T-helper 1 cell treated with Interleukin-12 subunit alpha and Interleukin-12 subunit beta and Interleukin-4 antibody, amounts not matched to agents 30 ng/mL and 1 ng/mL, for 36 hours (primary cell): ENCODE measurements at places on chromosomes 13 and 19. TPM values are rescaled to one million over a fixed set of nuclear protein-coding genes. Genes with fewer than 3 reads are reported as not detected.

Gene LILRA2
- total RNA-seq: 0.15 TPM in 1 of 2 replicates, not detected in the other

Gene CEACAM3
- total RNA-seq: not detected in 2 replicates

Gene ZSCAN5A
- total RNA-seq: 12.0 TPM in 2 replicates

Gene LYPD5
- 0.54 and 0.71 TPM in 2 replicates for total RNA-seq

Gene TPTE2
- total RNA-seq: 0.12 TPM in 1 of 2 replicates, not detected in the other

Gene PLPP2
- 0.25 and 0.34 TPM in 2 replicates for total RNA-seq

Gene PROZ
- 0.15 TPM in 1 of 2 replicates, not detected in the other for total RNA-seq

Gene ENOX1
- total RNA-seq: 0.12 and 0.20 TPM in 2 replicates

Gene SIGLEC8
- not detected in 2 replicates for total RNA-seq

Gene KIR3DL1
- total RNA-seq: 0.17 TPM in 1 of 2 replicates, not detected in the other

Gene ANKRD24
- total RNA-seq: 0.63 and 0.69 TPM in 2 replicates

Gene IL11
- total RNA-seq: 0.51 and 0.74 TPM in 2 replicates

Gene DACT3
- total RNA-seq: 1.6 and 1.9 TPM in 2 replicates

Gene PTPRS
- not detected in 2 replicates for total RNA-seq

Gene PCP2
- total RNA-seq: 1.7 and 1.9 TPM in 2 replicates

Gene ATXN8OS
- not detected in 2 replicates for total RNA-seq

Gene GPI
- total RNA-seq: 449 and 454 TPM in 2 replicates

Gene ZNF575
- total RNA-seq: 4.2 and 4.4 TPM in 2 replicates

Gene NOVA2
- 0.10 and 0.51 TPM in 2 replicates for total RNA-seq

Gene CGB7
- total RNA-seq: not detected in 2 replicates

Gene CACNA1A
- total RNA-seq: 1.7 and 2.5 TPM in 2 replicates

Gene NUDT19
- 19.1 and 19.5 TPM in 2 replicates for total RNA-seq

Gene ZNF724
- 9.2 and 10.1 TPM in 2 replicates for total RNA-seq

Gene CCDC61
- 24.2 and 24.8 TPM in 2 replicates for total RNA-seq

Gene KIR2DL3
- 0.34 TPM in 1 of 2 replicates, not detected in the other for total RNA-seq

Gene FCAR
- total RNA-seq: not detected in 2 replicates
